Stimulated activated CD8-positive, alpha-beta memory T cell treated with anti-CD3 and anti-CD28 coated beads, Interleukin-2, amount 100 ng/mL, for 1 hour (primary cell): ENCODE measurements at places on chromosomes 1 and 21.

GRCh38 chr1:212791261-212791675 lies 309 bp downstream of the NSL1 start:
- no peak for DNase-seq

DNA sequence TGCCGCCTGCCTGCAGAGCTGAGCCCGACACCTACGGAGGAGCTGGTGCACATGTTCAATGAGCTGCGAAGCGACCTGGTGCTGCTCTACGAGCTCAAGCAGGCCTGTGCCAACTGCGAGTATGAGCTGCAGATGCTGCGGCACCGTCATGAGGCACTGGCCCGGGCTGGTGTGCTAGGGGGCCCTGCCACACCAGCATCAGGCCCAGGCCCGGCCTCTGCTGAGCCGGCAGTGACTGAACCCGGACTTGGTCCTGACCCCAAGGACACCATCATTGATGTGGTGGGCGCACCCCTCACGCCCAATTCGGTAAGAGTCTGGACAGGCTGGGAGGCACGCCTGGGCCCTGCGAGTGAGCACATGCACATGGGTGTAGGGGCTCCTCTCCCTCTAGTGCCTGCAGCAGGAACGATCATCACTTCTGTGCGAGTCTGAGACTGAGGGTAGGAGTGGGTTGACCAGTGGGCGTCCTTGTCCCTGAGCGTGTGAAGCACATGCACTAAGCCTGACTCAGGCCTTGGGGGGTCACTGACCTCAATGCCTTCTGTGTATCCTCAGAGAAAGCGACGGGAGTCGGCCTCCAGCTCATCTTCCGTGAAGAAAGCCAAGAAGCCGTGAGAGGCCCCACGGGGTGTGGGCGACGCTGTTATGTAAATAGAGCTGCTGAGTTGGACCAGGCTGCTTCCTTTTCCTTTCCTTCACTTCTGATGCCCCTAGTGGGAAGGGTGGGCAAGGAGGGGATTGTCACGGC lies 6.9 kb downstream of the DMAP1 start:
- no peak for DNase-seq

DNA sequence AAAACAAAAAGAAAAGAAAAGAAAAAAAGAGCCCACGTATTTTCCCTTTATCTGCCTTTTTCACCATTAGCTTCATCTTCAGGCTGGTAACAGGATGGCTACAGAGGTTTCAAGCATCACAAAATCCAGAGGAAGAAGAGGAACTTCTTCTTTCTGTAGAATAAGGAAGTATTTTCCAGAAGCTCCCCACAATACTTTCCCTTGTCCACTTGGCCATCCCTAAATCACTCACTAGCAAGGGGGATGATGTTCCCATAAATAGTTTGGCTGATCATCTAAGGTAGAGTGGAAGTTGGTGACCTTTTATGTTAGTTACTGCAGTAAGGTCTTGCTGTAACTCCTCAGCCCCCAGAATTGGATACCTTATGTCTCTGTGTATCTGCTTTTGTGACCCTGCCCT lies 45.1 kb upstream of the RNF11 start:
- DNase-seq, result no peak

GRCh38 chr1:119655154-119655553 lies 7.1 kb upstream of the ZNF697 start:
- DNase-seq, result no peak

DNA sequence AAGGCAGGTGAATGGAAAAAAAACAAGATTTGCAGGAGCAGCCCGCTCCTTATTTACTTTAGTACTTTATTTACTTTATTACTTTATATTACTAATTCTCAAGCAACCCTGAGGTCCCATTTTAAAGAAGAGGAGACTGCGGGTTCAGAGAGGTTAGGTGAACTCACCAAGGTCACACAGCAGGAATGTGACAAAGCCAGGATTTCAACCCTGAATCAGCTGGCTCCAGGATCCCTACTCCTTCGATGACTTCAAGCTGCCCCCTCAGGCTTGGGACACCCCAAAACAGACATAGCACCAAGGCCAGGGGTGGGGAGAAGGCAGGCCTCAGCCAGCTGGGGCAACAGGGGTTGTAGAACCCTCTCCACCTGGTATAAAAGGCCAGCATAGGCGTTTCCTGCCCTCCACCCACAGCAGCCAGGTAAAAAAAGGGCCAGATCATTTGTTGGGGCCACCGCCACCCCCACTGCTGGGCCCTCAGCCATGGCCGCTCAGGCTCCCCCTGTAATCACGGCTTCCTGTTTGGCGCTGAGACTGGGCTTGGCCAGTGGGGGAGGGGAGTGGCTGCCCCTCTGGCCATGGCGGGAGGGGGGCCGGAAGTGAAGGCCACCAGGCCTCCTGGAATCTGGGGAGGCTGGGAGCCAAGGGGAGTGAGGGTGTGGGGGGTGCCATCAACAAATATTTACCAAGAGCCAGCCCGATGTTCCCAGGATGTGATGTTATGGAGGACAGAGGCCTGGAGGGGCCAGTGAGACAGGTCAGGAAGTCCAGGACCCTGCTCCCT lies 6.6 kb downstream of the SDC3 start:
- DNase-seq, result no peak

GRCh38 chr1:27220096-27220495 lies 14.3 kb upstream of the WDTC1 start:
- DNase-seq, result no peak

DNA sequence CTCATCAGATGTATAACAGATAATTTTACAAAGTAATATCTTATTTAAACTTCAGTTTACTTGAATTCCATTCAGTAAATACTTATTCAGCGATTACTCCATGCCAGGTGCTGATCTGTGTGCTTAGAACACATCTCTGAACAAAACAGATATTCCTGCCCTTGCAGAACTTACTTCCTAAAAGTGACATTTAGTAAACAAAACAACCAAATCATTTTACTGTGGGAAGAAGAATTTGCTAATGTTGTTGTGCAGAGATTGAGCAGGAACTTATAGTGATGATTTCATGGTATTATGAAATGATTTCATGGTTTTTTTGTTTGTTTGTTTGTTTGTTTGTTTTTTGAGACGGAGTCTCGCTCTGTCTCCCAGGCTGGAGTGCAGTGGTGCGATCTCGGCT lies 39.3 kb upstream of the WLS start:
- DNase-seq, result no peak

DNA sequence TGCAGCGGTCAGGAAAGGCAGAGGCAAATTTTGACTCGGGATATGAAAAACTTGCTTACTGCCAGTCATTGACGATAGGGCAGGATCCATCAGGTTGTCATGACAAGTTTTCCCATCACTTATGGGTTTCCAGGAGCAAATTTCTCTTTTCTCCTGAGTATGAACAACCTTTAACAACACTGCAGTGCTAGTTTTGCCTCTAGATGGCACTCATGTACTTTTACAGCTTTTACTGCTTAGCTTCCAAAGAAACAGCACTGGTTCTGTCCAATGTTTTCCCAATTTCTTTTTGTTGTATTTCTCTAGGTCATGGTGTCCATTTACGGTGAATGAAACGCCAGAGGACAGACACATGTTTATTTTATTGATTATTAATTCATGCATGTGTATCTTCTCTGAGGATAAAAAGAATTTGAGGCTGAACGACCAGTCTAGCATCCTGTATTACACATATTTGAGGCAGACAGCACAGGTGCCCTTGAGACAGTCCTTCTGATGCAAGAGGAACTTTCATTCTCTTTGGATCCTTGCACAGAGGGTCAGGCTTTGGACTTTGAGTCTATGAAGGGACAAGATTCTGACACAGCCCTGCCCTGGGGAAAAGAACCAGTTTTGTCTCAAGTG lies 112.3 kb upstream of the TRABD2B start:
- no peak for DNase-seq

GRCh38 chr1:22778862-22779520 lies 68.4 kb downstream of the EPHB2 start:
- DNase-seq, result no peak

DNA sequence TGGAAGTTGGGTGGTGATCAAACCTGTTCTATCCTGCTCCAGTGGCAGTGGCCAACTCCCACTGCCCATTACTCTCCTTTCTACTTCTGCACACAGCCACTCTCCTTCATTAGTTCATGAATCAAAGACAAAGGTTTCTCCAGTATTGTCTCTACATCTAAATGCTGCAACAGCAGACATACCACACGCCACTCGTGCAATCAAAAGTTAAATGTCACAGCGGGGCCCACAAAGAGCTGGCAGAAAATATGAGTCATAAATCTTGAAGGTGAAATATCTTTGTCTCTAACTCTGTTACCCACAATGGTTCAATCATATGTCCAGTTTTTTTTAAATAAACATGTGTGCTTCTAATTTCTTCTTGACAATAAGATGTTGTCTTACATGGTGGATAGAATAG lies 13.3 kb downstream of the APCS start:
- no peak for DNase-seq

DNA sequence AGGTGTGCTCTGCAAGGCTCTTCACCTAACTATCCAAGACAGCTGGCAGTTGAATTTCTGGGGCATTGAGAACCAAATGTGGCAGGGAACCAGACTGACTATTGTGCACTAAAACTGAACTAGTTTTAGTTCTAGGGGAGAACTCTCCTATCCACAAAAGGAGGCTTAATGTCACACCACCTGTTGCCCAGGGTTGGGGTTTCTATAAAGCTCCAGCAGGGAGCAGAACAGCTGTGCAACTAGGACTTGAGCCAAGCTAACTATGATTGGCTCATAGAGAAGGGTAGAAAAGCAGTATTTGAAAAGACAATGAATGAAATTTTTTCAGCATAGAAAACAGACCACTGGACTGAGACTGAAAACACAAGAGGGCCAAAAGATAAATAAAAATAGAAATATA lies 53.3 kb upstream of the FGGY start:
- no peak for DNase-seq
